ENCODE measurements at places on chromosomes 2 and 18. TPM values are rescaled to one million over a fixed set of nuclear protein-coding genes. Genes with fewer than 3 reads are reported as not detected.
A peak's percentile ranks its signal among the peaks of the same experiment; 100 is the strongest.

DNA sequence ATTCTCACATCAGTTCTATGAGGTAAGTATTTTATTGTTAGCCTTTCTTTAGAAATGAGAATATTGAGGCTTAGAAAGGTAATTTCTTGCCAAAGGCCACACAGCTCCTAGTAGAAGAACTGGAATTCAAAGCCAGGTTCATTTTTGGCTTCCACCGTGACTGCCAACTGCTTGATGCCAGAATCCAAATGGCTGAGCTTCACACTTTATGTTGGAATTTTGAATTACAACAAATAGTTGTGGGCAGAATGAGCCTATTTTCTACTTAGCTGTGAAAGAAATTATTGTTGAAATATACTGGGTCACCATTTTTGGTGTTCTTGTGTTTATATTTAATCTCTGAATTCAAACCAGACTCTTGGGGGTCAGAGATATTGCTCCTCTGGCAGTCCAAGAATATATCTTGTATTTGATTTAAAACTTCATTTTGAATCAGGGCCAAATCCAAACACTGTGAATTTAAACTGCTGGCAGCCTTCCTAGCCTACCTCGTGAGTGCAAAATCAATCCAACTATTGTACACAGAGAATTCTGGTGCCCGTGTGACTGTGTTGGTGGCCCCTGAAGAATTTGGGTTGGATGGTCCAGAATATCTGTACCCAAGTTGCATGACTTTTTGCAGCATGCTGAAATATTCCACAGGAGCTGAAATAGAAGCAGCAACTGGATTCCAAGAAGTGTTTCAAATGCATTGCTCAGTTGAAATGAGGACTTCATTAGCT, 35.6 kb upstream of the LPIN1 start:
- H3K27ac ChIP-seq = peak overlapping the region; percentile 80
- peaks cover 72% of the 10 kb centered on the region for H3K4me1 ChIP-seq
- H3K4me3 ChIP-seq = no peak overlapping the region
- peak; percentile 30 for DNase-seq
- no peaks in the 10 kb centered on the region for H3K36me3 ChIP-seq
- H3K27me3 ChIP-seq = no peaks in the 10 kb centered on the region

DNA sequence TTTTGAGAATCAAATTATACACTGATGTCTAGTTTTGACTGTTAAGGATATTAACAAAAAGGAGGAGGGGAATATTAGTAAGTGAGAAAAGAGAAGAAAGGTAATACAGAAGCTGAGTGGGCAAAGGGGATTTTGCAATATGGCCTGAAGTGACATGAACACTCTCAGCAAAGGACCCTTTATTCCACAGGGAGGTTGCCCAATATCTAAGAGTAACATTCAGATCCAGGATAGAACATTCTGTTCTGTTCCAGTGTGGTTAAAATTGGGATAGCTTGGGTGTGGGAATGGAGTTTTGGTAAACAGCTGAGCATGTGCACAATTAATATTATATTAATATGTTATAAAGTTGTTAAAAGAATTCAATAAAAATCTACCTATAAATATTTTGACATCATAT, 120.1 kb downstream of the ZNF385B start:
- no peak for DNase-seq
- no peak overlapping the region for H3K4me3 ChIP-seq
- no peak overlapping the region for H3K27ac ChIP-seq
- no peaks in the 10 kb centered on the region for H3K27me3 ChIP-seq
- H3K4me1 ChIP-seq = no peaks in the 10 kb centered on the region
- no peaks in the 10 kb centered on the region for H3K36me3 ChIP-seq

DNA sequence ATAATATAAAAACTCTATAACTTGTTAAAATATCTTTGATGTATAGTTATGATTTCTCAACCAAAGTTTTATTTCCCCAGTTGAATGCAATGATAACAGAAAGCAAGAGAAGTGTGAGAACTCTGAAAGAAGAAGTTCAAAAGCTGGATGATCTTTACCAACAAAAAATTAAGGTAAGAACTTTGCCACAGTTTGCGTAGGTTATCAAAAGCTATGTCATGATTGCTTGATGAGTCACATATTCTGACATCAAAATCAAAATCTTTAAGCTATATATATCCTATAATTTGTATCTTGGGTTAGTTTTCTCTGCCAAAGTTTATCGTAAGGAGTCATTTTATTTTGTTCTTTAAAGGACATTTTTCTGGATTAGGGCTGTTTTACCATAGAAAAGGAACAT, 35.0 kb downstream of the NDC80 start:
- H3K27ac ChIP-seq = no peak overlapping the region
- peaks cover 45% of the 10 kb centered on the region for H3K36me3 ChIP-seq
- H3K4me1 ChIP-seq = peaks cover 14% of the 10 kb centered on the region
- DNase-seq = no peak

DNA sequence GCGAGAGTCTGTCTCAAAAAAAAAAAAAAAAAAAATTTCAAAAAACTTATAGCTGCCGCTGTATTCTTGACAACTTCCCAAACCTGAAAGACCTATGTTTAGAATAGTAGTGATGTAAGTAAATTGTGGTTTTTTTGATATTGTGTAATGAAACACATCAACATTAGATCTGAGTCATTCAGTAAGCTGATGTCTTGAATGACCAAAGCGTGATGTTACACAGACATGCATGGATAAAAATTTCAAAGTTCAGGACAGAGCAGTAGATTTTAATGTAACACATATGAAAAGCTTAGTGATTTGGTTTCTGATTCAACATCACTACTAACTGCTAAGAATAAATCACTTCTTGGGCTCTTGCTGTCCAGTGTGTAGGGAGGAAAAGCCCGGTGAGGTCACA, 69.3 kb upstream of the MEX3C start:
- no peaks in the 10 kb centered on the region for H3K27me3 ChIP-seq
- H3K4me3 ChIP-seq = no peak overlapping the region
- DNase-seq = peak; percentile 67
- no peaks in the 10 kb centered on the region for H3K4me1 ChIP-seq

DNA sequence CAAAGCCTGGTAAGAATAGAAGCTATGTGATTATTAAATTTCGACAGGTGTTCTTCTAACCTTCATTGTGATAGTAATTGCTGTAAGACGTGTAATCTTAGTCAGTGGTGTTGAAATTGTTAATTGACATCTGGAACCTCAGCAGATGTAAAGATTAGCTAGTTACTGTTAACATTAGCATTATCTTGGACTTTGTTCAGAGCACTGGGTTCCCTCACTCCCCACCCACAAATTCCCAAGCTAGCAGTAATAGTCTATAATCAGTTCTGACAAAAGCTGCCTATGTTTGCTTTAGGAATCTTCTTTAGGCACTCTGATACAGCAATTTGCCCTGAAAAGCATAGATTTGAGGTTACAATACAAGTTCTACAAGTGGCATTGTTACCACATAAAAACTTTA, 233.7 kb downstream of the EN1 start:
- H3K4me1 ChIP-seq = no peaks in the 10 kb centered on the region
- no peak for DNase-seq
- no peak overlapping the region for H3K27ac ChIP-seq

- no peak for DNase-seq
- H3K27me3 ChIP-seq = peaks cover 51% of the 10 kb centered on the region
- H3K4me3 ChIP-seq = no peak overlapping the region
- H3K36me3 ChIP-seq = no peaks in the 10 kb centered on the region
- H3K4me1 ChIP-seq = no peaks in the 10 kb centered on the region
These were observed 3.9 kb upstream of the CCDC85A start for GRCh38 chr2:56179931-56180330.

DNA sequence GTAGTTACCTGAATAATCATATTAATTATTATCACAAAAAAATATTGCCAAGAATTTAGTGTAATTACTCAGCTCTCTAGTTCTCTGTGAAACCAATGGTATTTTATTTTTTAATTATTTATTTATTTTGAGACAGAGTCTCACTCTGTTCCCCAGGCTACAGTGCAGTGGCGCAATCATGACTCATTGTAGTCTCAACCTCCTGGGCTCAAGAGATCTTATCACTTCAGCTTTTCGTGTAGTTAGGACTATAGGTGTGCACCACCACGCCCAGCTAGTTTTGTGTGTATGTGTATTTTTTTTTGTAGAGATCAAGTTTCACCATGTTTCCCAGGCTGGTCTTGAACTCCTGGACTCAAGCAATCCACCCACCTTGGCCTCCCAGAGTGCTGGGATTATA, 440.4 kb upstream of the CDH20 start:
- no peak overlapping the region for H3K4me3 ChIP-seq
- no peaks in the 10 kb centered on the region for H3K36me3 ChIP-seq
- no peaks in the 10 kb centered on the region for H3K27me3 ChIP-seq
- DNase-seq = peak; percentile 84
- peaks cover 39% of the 10 kb centered on the region for H3K4me1 ChIP-seq
- peak overlapping the region; percentile 88 for H3K27ac ChIP-seq

GRCh38 chr18:43751203-43751602, 473.9 kb upstream of the SYT4 start:
- no peak overlapping the region for H3K4me3 ChIP-seq
- H3K27me3 ChIP-seq = no peaks in the 10 kb centered on the region
- H3K4me1 ChIP-seq = no peaks in the 10 kb centered on the region
- H3K36me3 ChIP-seq = no peaks in the 10 kb centered on the region
- DNase-seq = no peak

- H3K36me3 ChIP-seq = no peaks in the 10 kb centered on the region
- H3K4me3 ChIP-seq = no peak overlapping the region
- H3K4me1 ChIP-seq = no peaks in the 10 kb centered on the region
- no peak for DNase-seq
- H3K27ac ChIP-seq = no peak overlapping the region
- no peaks in the 10 kb centered on the region for H3K27me3 ChIP-seq
These were observed 297.9 kb upstream of the MMADHC start for GRCh38 chr2:149885468-149885867.

DNA sequence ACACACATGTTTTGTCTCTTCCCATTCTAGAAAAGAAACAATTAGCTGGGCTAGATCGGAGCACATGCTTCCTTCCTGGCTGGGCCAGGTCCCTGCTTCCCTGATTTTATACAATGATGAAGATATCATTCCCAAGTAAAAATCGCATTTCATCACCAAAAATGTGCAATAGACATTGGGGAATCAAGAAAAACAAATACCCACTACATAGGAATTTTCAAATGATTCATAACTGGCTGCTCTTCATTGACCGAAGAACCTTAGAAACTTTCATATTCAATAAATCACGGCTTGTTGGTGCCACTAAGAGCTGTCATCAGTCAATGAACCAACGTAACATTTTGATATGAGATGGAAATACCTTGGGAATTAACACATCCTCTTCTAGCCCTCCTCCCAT, 373.6 kb upstream of the TRIB2 start:
- peaks cover 7% of the 10 kb centered on the region for H3K4me1 ChIP-seq
- H3K4me3 ChIP-seq = no peak overlapping the region
- DNase-seq = no peak
- no peak overlapping the region for H3K27ac ChIP-seq
- no peaks in the 10 kb centered on the region for H3K36me3 ChIP-seq

GRCh38 chr18:58139459-58140386, 95.7 kb downstream of the NEDD4L start:
- H3K27ac ChIP-seq = no peak overlapping the region
- H3K36me3 ChIP-seq = no peaks in the 10 kb centered on the region
- H3K4me1 ChIP-seq = peaks cover 27% of the 10 kb centered on the region
- no peak for DNase-seq
- H3K4me3 ChIP-seq = no peak overlapping the region

RGPD4 gene
- total RNA-seq = not detected

SP140 gene
- total RNA-seq = 0.58 TPM

STAMBP gene
- 52.2 TPM for total RNA-seq

ACTG2 gene
- not detected for total RNA-seq

LRRTM1 gene
- total RNA-seq = not detected

EFR3B gene
- not detected for total RNA-seq

PROC gene
- total RNA-seq = 5.8 TPM

RTP5 gene
- total RNA-seq = not detected

All from PC-9 (cell line).